Endothelial cell (in vitro differentiated cells): ENCODE measurements at places on chromosomes 5 and 9.

GRCh38 chr5:148636353-148636752 lies 18.0 kb downstream of the HTR4 start:
- no peaks in the 10 kb centered on the region for H3K27me3 ChIP-seq
- no peaks in the 10 kb centered on the region for H3K36me3 ChIP-seq
- H3K27ac ChIP-seq: no peak overlapping the region
- H3K4me3 ChIP-seq: no peak overlapping the region
- H3K4me1 ChIP-seq: no peaks in the 10 kb centered on the region

GRCh38 chr5:149205625-149206523 lies 64.6 kb downstream of the ABLIM3 start:
- no peak for DNase-seq
- H3K4me1 ChIP-seq: no peaks in the 10 kb centered on the region
- no peak overlapping the region for H3K27ac ChIP-seq
- no peaks in the 10 kb centered on the region for H3K36me3 ChIP-seq
- no peak overlapping the region for H3K4me3 ChIP-seq

DNA sequence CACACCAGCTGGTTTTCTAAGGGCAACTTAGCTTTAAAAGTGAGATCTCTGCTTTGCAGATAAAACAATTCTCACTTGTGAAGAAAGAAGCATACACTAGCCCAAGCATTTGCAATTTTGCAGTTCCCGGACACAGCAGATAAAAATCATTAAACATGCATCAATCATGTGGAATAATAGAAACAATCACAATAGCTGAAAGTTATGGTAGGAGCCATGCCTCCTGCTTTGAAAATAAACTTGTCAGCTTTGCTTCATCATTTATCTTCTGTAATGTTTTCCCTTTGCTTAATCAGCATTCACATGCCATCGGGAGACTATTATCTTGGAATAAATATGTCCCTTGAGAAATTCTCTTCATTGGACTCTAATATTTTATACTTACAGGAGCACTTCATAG lies 60.3 kb upstream of the DAB2 start:
- H3K27ac ChIP-seq: no peak overlapping the region
- DNase-seq: no peak
- H3K4me3 ChIP-seq: no peak overlapping the region
- no peaks in the 10 kb centered on the region for H3K36me3 ChIP-seq
- no peaks in the 10 kb centered on the region for H3K4me1 ChIP-seq

GRCh38 chr5:132681476-132681831 lies 7.7 kb downstream of the IL4 start:
- no peak overlapping the region for H3K4me3 ChIP-seq
- no peak for DNase-seq
- H3K27me3 ChIP-seq: no peaks in the 10 kb centered on the region
- H3K36me3 ChIP-seq: peaks cover 4% of the 10 kb centered on the region
- peaks cover 14% of the 10 kb centered on the region for H3K4me1 ChIP-seq
- H3K27ac ChIP-seq: no peak overlapping the region

DNA sequence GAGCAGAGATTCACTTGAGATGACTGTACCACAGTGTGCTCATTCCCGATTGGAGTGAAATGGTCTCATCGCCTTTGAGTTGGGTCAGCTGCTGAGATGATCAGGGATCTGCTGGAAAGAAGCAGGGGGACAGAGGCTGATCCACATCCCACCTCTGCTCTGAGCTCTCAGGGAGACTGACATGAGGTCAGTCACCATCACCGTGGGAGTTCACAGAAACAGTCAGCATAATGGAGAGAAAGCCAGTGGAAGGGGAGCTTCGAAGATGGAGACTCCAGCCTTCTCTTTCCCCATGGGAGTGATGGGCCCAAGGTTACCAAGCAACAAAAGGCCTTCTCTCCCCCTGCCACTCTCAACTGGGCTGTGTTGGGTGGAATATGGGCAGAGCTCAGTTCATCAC lies 276.4 kb downstream of the CDK5RAP2 start:
- H3K27me3 ChIP-seq: peaks cover 6% of the 10 kb centered on the region
- no peak overlapping the region for H3K4me3 ChIP-seq
- H3K36me3 ChIP-seq: no peaks in the 10 kb centered on the region
- H3K27ac ChIP-seq: no peak overlapping the region
- no peak for DNase-seq

GRCh38 chr9:129995409-129996160 lies 47.4 kb downstream of the FNBP1 start:
- H3K27me3 ChIP-seq: no peaks in the 10 kb centered on the region
- peaks cover 22% of the 10 kb centered on the region for H3K36me3 ChIP-seq
- H3K4me1 ChIP-seq: peaks cover 12% of the 10 kb centered on the region
- no peak for DNase-seq

- no peak overlapping the region for H3K27ac ChIP-seq
- H3K27me3 ChIP-seq: peaks cover 8% of the 10 kb centered on the region
- H3K4me3 ChIP-seq: peak overlapping the region; percentile 96
- H3K4me1 ChIP-seq: peaks cover 28% of the 10 kb centered on the region
Observed at GRCh38 chr5:173890195-173890991, 2.2 kb downstream of the CPEB4 start.

- no peaks in the 10 kb centered on the region for H3K27me3 ChIP-seq
- no peak overlapping the region for H3K4me3 ChIP-seq
- H3K27ac ChIP-seq: no peak overlapping the region
- DNase-seq: no peak
- peaks cover 4% of the 10 kb centered on the region for H3K36me3 ChIP-seq
Observed at GRCh38 chr5:126794157-126794828, 17.4 kb downstream of the LMNB1 start.

- H3K4me1 ChIP-seq: peaks cover 30% of the 10 kb centered on the region
- no peak overlapping the region for H3K27ac ChIP-seq
- H3K27me3 ChIP-seq: peaks cover 2% of the 10 kb centered on the region
Observed at GRCh38 chr5:170769898-170770416, 13.6 kb upstream of the GABRP start.

DNA sequence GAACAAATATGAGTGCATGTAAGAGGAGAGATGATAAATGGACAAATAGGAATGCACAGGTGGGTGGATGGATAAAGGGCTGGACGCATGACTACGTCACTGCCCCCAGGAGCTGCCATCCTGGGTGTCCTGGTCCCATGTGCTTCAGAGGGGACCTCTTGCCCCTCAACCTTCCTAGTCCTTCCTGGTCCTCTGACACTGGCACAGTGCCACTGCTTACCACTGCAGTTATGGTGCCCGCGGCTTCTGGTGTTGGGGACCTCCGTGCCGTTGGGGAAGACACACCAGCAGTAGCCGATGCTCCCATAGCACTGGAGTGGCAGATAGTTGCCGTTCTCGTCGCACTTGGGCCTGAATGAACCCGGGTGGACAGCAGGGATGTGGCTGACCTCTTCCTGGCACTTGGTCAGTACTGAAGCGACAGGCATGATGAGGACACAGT lies 9.8 kb downstream of the CD74 start:
- H3K36me3 ChIP-seq: peaks cover 32% of the 10 kb centered on the region
- no peak for DNase-seq
- H3K27ac ChIP-seq: no peak overlapping the region
- peak overlapping the region; percentile 24 for H3K4me3 ChIP-seq

DNA sequence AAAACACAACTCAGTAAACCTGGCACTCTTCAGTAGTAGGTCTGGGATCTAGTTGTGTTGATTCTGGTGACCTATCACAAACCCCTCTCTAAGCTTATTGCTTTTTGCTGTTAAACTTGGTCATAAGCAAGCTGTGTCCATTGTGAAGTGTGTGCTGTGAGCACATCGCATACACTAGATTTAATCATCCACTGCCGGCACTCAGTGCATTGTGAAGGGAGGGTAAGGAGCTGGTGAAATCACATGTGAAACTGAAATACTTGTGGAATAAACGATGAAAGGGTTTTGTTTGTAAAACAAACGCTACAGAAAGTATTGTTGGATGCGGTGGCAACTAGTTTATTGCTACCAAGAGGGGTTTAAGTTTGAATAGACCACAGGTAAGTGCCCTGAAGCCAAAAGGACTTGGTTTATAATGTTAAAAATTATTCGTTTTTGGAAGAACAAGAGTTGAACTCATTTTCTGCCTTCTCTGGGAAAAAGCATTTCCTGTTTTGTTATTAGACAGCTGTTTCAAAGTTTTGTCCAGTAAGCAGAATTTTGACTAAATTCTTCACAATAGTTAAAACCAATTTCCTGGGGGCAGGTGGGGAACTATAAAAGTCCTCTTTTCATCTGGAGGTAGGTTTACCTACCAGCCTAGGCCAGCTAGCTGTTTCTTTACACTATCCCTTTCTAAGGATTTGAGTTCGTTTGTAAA lies 24.6 kb downstream of the TJP2 start:
- peaks cover 21% of the 10 kb centered on the region for H3K36me3 ChIP-seq
- H3K27me3 ChIP-seq: peaks cover 7% of the 10 kb centered on the region
- DNase-seq: no peak
- no peak overlapping the region for H3K27ac ChIP-seq
- peaks cover 25% of the 10 kb centered on the region for H3K4me1 ChIP-seq
- H3K4me3 ChIP-seq: no peak overlapping the region

DNA sequence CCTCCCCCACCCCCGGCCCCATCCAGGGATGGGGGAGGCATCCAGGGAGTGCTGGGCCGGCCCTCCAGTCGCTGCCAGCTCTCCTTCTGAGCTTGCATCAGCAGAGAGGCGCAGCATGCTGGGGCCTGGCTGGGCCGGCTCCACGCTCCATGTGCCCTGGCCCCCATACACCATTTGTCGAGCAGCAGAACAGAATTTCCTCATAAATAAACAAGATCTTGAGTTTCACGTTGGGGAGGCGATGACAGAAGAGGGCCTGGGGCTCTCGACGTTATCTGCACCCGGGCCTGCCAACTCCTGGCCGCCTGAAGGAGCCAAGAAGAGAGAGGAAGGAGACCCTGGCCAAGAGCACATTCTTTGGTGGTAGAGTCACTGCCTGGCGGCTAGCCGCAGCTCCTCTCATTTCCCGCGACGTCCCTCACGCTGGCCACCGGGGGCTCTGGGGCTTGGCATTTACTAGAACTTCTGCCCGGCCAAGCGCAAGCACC lies 177.0 kb downstream of the FGF18 start:
- H3K4me3 ChIP-seq: no peak overlapping the region
- no peaks in the 10 kb centered on the region for H3K36me3 ChIP-seq
- DNase-seq: no peak
- no peak overlapping the region for H3K27ac ChIP-seq

DNA sequence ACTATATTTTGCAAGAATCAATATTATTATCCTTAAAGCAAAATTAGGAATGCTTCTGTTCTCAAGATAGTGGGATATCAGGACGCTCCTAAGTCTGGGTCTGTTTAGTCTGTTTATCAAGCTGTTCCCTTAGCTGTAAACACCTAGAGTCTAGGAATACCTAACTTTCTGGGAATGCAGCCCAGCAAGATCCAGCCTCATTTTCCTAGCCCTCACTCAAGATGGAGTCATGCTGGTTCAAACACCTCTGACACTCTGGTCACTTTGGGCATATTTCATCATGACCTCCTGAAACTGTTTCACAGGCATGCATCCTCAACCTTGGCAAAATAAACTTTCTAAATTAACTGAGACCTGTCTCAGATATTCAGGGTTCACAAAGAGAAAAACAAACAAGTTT lies 14.4 kb upstream of the MRPS30 start:
- no peaks in the 10 kb centered on the region for H3K27me3 ChIP-seq
- no peak for DNase-seq
- peaks cover 29% of the 10 kb centered on the region for H3K36me3 ChIP-seq
- no peak overlapping the region for H3K4me3 ChIP-seq
- no peak overlapping the region for H3K27ac ChIP-seq

DNA sequence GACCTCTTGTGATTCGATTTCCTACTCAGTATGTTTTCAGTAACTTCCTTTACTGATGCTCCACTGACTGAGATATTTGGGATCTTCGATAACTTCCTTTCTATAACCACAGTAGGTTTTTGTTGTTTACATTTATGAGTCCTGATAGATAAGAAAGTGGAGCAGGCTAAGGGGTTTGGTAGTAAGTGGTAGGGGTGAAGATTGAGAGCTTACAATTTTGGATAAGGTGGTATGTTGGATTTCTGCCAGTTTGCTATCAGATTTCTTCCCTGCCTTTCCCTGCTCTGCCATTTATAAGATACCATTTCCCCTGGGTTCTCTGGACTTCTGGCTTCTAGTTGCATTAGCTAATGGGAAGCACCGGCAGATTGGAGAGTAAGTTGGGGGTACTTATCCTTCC lies 7.9 kb upstream of the NDUFS4 start:
- no peak overlapping the region for H3K27ac ChIP-seq
- H3K27me3 ChIP-seq: no peaks in the 10 kb centered on the region
- DNase-seq: no peak
- H3K36me3 ChIP-seq: no peaks in the 10 kb centered on the region
- H3K4me1 ChIP-seq: peaks cover 12% of the 10 kb centered on the region

DNA sequence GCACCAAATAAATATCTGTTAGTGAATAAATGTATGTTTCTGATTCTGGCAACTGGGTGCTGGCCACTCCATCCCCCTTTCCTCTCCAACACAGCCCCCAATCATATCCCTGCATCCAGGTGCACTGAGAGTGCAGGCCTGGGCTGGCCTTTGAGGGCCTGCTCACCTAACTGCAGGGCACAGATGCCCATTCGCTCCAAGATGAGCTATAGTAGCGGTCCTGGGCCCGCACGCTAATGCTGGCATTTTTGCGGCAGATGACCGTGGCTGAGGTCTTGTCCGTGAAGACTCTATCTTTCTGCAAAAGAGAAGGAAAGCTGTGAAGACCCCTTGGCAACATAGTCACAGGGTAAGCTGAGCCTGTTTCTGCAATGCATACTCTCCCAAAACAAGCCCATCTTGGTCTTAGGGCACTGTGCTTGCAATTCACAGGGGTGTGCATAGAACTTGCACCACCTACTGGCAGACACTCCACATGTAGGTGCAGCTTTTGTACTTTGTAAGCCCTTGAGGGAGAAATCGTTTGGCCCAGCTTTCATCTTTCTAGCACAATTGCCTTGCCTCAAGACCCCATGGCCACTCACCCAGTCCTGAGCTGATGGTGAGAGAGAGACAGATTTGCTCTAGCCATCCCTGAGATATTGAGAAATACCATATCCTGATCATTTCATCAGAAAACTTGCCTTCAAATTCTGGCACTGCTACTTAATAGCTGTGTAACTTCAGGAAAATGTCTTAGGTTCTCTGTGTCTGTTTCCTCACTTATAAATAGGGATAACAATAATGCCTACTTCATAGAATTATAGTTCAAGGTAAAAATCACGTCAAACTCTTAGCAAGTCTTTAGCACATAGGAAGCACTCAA lies 13.5 kb downstream of the IL12B start:
- H3K27me3 ChIP-seq: no peaks in the 10 kb centered on the region
- DNase-seq: peak; percentile 44
- H3K36me3 ChIP-seq: no peaks in the 10 kb centered on the region
- no peak overlapping the region for H3K27ac ChIP-seq

DNA sequence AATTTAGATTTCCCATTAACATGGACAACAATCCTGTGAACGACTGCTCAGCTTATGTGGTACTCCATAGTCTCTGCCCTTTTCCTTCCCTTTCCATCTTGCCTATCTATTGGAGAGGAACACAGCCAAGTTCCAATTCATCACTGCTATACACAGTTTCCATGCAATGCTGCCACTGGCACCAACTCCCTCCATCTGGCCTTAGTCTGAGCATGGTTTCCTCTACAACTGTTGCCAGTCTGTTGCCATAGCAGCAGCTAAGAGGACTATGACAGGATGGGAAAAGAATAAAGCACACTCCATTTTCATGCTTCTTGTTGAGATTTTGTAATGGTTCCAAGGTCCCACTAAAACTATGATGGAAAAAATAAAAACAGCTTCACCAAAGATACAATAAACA lies 189.0 kb downstream of the HCN1 start:
- H3K4me3 ChIP-seq: no peak overlapping the region
- peak; percentile 8 for DNase-seq
- no peaks in the 10 kb centered on the region for H3K4me1 ChIP-seq
- peak overlapping the region; percentile 6 for H3K27ac ChIP-seq
